Left lung (tissue), 14 donors: ENCODE measurements at places on chromosomes 2 and 18. TPM values are rescaled to one million over a fixed set of nuclear protein-coding genes. Genes with fewer than 3 reads are reported as not detected.

GRCh38 chr2:215777465-215778044 lies 235.8 kb downstream of the MREG start:
- H3K27me3 ChIP-seq, result no peaks in the 10 kb centered on the region
- peaks cover 5% of the 10 kb centered on the region for H3K4me1 ChIP-seq
- no peak overlapping the region for H3K27ac ChIP-seq
- no peak overlapping the region for H3K4me3 ChIP-seq

DNA sequence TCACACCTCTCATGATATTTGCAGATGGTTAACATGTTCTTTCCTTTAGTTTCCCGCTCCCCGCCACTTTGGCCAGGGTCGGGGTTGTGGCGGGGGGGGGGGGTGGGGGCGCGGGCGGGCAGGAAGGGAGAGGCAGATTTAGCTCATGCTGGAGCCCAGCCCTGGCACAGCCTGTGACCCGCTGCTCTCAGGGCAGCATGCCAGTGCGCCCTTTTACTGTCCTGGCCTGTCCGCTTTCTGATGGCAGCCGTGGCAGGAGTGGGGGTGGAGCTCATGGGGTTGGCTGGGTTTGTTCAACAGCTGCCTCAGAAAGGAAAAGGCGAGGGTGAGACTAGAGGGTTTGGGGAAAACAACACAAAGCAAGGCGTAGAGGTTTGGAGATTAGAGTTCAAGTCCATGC lies 56.1 kb downstream of the TNP1 start:
- no peaks in the 10 kb centered on the region for H3K36me3 ChIP-seq
- no peaks in the 10 kb centered on the region for H3K4me1 ChIP-seq
- H3K4me3 ChIP-seq, result no peak overlapping the region
- no peaks in the 10 kb centered on the region for H3K27me3 ChIP-seq
- no peak for DNase-seq
- H3K27ac ChIP-seq, result no peak overlapping the region

MAPRE2 gene
- polyA plus RNA-seq, result 56.3 TPM

NT5DC4 gene
- polyA plus RNA-seq, result not detected

SATB2 gene
- polyA plus RNA-seq, result 3.3 TPM
